A549 treated with Hydrocortisone at 1 μM for 4 hours (cell line): ENCODE measurements at places on chromosomes 7 and 10. TPM values are rescaled to one million over a fixed set of nuclear protein-coding genes. Genes with fewer than 3 reads are reported as not detected.

Gene HOGA1
- 1.9 to 2.8 TPM (median 2.4 TPM) in 5 replicates for total RNA-seq

Gene LLCFC1
- not detected in 5 replicates for total RNA-seq

Gene BBS9
- total RNA-seq: 2.6 to 4.8 TPM (median 3.0 TPM) in 5 replicates

Gene CTAGE6
- total RNA-seq: 0.05 TPM in 1 of 5 replicates, not detected in the others
